ENCODE measurements at places on chromosomes 5 and 9.

GRCh38 chr5:146399481-146399880 lies 47.7 kb upstream of the TCERG1 start:
- DNase-seq: no peak

DNA sequence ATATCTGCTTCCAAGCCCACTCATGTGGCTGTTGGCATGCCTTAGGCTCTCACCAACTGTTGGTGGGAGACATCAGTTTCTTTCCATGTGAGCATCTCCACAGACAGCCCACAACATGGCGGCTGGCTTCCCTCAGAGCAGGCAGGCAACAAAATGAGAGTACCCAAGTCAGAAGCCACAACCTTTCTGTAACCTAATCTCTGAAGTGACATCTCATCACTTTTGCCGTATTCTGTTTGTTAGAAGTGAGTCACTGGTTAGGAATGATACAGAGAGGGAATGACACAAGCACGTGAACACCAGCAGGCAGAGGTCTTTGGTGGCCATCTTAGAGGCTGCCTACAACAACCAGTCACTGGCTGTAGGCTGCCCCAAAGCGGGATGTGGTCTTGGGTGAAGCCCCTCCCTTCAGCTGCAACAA lies 88.6 kb upstream of the RASGRF2 start:
- no peak for DNase-seq

GRCh38 chr5:132491368-132492364 lies 1.1 kb upstream of the IRF1 start:
- no peak for DNase-seq

GRCh38 chr5:135319928-135320606 lies 79.0 kb downstream of the MACROH2A1 start:
- no peak for DNase-seq

- peak; percentile 24 for DNase-seq
Observed at GRCh38 chr9:78035383-78035993, 3.9 kb upstream of the GNAQ start.

DNA sequence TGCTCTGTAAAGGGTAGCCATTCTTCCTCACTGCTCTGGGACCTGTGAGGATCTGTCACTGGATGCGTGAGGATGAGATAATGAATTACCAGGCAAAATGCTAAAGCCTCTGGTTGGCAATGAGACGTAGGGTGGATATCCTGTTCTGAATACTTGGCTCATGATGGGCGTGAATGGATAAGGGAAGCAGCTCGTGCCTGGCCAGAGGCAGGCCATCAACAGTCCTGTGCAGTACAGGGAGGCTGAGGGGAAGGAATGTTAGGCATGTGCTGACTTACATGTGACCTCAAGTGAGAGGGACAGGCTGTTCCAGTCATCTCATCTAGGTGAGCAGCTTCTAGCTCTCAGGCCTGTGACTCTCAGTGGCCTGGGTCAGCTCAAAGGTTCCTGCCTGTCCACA lies 172.8 kb downstream of the CARTPT start:
- DNase-seq: no peak

DNA sequence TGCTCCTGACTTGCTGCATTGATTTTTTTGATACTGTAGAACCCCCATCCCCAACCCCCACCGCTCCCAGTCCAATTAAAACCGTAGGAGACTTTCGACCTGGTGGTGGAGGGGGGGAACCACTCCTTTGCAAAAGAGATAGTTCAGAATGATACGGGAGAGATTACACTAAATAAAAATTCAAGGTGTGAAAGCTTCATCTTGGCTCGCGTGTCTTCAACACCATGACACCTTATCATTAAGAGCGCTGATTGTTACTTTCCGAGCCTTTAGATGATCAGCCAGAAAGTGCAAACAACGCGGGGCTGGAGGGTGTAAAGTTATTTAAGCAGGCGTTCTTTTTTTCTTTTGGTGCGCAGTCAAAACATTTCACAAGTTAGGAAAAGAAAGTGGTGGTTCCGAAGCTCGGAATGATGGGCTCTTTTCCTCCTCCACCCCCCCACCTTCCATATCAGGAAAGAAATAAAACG lies 1.3 kb upstream of the ZNF462 start:
- no peak for DNase-seq

DNA sequence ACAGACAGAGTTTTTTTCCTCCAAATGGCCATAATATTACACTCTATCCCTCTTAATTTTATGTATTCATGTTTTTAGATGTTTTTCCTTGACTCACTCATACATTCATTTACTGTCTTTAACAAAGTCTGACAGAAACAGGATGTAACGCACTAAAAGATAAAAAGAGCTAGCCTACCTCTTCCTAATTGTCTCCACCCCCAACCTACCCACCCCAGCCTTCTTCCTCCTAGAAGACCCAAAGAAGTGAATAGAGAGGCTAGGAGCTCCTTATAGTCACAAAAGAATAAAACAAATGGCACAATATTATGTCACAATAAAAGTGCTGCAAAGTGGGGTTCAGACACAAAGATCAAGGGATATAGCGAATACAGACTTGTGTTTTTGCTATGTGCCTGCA lies 719 bp downstream of the NOL8 start:
- DNase-seq: no peak

GRCh38 chr5:167861129-167861927 lies 430.1 kb upstream of the WWC1 start:
- DNase-seq: no peak

DNA sequence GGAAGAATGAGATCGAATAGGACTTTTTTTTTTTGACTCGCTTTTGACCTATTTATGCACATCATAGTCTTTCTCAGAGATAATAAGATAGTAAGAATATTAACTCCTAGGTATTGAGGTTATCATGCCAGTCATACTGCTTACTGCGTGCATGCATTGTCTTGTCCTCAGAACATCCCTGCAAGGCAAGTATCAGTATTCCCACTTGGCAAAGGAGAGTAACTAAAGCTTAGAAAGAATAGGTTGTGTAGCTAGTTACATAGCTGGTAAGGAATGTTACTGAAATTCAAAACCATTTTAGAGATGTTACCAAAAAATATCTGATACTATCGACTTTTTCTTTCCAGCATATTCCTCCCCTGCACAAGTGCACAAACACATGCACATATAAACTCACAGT lies 296.1 kb upstream of the CLINT1 start:
- DNase-seq: no peak

GRCh38 chr9:1083325-1083913 lies 33.3 kb downstream of the DMRT2 start:
- DNase-seq: no peak

GRCh38 chr5:59027145-59027907 lies 444.5 kb downstream of the RAB3C start:
- DNase-seq: no peak

DNA sequence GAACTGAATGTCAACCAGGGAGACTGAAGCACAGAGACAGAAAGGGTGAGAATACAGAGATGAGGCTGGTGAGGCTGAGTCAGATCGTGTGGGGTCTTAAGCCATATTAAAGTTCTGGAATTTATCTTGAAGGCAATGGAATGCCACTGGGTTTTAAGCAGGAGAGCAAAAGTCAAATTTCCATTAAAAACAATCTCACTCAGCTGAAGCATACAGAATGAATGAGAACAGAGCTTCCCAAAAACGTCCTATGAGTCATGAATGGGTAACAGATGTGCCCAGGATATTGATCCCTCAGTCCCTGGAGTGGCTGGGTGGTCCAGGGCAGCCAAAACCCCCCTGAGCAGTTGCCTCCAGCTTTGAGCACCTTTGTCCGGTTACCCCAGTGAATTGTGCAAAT lies 44.9 kb downstream of the PFDN1 start:
- DNase-seq: no peak

GRCh38 chr9:115635680-115636383 lies 517.8 kb upstream of the PAPPA start:
- no peak for DNase-seq

DNA sequence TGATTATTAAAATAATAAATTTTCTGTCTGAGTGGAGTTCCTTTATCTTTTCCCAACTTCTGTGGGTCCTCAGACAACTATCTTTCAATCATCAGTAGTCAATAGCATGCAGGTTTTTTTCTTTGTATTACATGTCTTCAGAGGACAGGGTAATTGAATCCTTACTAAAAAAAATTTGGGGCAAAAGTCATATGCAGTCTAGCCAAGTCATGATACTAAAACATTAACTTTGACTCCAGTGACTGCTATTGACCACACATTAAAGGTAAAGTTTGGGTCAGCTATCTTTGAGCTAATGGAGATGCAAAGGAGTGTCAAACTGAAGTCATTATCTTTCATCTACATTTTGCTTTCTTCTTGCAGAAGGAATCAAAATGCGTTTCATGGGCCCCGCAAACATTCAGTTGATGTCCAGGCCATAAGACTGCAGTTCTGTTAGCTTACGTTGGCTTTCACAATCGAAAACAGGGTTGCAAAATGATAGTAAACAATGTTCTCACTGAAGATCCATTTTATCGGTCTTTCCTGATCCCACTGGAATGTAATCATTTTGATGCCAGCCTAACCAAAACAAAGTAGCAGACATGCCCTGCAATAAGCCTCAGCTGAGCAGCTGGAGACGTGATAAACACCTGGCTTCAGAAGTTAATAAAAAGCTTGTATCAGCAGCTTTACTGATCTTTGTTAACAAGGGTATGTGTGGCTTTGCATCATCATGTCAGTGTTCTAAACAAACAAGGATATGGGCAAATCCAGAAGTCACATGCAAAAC lies 186.1 kb upstream of the PRLR start:
- DNase-seq: no peak

DNA sequence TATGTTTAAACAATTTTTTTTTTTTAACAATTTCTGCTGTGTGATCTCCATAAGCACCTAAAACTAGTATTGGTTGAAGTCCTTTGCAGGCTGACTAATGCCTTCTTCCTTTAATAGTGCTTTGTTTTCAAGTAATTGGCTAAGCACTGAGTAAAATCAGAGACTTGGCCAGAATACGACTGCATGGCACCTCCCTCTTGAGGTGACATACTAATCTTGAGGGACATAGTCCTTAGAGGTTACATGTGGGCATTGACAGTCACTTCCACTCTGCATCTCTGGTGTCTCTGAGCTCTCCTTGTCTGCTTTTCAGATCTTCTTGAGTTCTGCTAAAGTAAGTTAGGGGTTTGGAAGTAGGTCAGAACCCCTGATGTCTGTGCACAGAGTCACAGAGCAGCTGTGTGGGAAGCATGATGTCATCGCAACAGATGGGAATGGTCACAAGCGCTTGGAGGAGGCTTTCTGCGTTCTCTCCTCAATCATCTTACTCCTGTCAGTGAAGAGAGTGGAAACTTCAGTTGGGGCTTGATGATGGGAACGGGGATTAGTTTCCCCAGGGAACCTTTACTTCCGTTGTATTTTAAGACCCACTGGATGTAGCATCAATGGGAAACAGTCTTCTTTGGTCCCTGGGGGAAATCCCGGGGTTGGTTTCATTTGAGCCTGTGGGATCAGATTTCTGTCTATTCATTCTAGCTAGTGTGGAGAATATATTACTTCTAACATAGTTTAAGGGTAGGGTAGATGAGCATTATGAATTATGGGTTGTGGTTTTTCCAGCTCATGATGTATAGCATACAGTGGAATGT lies 136.9 kb downstream of the ARHGAP26 start:
- no peak for DNase-seq

DNA sequence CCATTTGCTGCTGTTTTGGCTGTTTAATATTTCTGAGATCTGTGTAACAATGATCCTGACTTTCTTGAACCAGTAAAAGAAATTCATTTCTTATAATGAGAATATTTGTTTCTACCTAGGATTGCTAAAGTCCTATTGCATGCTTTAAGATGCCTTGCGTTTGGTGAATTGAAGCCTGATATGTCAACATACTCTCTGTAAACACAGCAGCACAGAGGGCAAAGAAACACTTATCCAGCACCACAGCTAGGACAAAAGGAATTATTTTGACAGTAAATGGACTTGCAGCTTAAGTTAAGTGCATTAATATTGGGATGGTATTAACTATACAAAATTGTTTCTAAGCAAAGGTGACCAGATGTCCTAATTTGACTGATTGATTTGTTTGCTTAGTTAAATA lies 2031.2 kb upstream of the CDH6 start:
- DNase-seq: no peak

- DNase-seq: no peak
Observed at GRCh38 chr5:107104040-107104995, 566.4 kb downstream of the EFNA5 start.

DNA sequence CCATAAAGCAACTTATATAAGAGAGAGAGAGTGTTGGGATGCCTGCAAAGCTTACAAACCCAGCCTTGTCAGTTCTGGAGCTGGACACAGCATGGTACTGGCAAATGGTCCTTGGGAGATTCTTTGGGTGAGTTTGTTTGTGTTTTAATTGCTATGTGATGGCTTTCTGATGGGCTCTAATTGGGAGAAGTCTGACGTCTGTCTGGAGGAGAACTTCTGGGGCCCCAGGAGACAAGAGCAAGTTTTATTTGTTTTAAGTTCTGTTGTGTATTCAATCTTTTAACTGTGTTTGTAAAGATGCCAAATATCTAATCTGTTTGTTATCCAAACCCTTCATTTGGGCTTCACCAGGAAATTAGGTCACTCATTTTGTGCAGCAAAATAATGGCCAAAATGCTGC lies 50.3 kb upstream of the AFAP1L1 start:
- DNase-seq: no peak

GRCh38 chr5:149284501-149284900 lies 12.8 kb downstream of the AFAP1L1 start:
- no peak for DNase-seq

- no peak for DNase-seq
Observed at GRCh38 chr5:61674378-61674777, 342.3 kb downstream of the ZSWIM6 start.

- no peak for DNase-seq
Observed at GRCh38 chr9:129745200-129745599, 7.6 kb downstream of the PTGES start.

DNA sequence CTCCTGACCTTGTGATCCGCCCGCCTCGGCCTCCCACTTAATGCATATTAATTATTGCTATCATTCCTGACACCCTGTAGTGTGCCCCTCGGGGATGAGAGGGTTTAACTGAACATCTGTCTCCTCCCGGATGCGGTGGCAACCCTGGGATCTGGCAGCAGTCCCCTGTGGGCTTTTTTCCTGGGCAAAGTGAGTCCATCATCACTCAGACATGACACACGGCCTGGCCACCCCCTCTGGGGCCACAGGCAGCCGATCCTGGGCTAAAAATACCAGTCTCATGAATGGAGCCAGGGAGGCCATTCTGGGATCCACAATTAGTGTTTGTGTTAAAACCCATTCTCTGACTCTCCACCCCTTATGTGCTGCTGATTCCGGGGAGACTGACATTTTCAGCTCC lies 161.2 kb downstream of the RGS3 start:
- DNase-seq: no peak

- no peak for DNase-seq
Observed at GRCh38 chr5:63953217-63953616, 9.0 kb downstream of the HTR1A start.

- no peak for DNase-seq
Observed at GRCh38 chr9:14273696-14274121, 40.2 kb downstream of the NFIB start.

DNA sequence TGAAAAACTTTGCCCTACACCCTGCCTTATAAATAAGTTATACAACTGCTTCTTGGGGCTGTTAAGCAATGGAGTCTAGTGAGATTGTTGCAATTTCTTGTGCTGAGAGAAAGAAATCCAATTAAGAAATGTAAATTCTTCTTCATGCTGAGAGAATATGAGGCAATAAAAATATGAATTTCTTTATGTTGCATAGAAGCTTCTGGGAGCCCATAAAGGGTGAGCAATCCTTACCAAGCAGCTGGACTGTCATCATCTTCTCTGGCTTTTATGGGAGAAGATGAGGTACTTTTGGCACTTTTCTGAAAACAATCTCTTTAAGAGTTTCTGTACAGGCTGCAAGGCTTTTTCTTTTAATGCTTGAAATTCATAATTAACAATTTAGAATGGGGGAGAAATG lies 204.3 kb downstream of the DMRTA1 start:
- DNase-seq: no peak
